ENCODE measurements at places on chromosomes 13 and 19.
A peak's percentile ranks its signal among the peaks of the same experiment; 100 is the strongest.

GRCh38 chr19:8477889-8478288 lies 24.6 kb downstream of the PRAM1 start:
- no peak for DNase-seq

- DNase-seq, result no peak
Measured at GRCh38 chr19:31539386-31539785, 190.2 kb upstream of the TSHZ3 start.

GRCh38 chr13:20249913-20250312 lies 17.8 kb upstream of the GJB6 start:
- no peak for DNase-seq

GRCh38 chr13:19959141-19959830 lies 759 bp downstream of the ZMYM2 start:
- DNase-seq, result peak; percentile 5

- no peak for DNase-seq
Measured at GRCh38 chr19:31138077-31138476, 211.2 kb downstream of the TSHZ3 start.

Data from HS-27A (cell line).